ENCODE measurements at places on chromosomes 3 and 15. TPM values are rescaled to one million over a fixed set of nuclear protein-coding genes. Genes with fewer than 3 reads are reported as not detected.

DNA sequence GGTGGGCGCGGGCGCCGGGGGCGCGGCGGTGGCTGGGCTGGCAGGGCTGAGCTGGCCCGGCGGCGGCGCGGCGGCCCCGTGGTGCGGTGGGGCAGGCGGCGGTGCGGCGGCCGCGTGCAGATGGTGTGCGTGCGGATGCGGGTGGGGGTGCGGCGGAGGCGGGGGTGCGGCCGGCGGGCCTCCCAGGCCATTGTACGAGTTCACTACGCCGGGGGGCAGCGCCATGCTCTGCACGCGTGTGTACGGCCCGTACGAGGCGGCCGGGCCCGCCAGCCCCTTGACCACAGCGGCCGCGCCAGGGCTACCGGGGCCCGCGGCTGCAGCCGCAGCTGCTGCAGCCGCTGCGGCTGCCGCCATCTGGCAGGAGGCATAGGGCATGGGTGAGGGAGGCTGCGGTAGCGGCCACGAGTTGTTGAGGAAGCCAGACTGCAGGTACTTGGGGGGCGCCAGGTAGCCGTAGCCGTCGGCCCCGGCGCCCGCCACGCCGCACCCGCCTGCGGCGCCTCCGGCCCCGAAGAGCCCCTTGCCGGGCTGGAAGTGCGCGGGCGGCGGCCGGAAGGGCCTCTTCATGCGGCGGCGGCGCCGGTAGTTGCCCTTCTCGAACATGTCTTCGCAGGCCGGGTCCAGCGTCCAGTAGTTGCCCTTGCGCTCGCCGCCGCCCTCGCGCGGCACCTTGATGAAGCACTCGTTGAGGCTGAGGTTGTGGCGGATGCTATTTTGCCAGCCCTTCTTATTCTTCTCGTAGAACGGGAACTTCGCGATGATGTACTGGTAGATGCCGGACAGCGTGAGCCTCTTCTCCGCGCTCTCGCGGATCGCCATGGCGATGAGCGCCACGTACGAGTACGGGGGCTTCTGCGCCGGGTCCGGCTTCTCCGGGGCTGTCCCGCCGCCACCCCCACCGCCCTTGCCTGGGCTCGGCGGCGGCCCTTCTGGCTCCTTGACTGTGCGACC lies 951 bp downstream of the FOXL2 start:
- DNase-seq: peak; percentile 18
- peaks cover 96% of the 10 kb centered on the region for H3K27me3 ChIP-seq
- no peaks in the 10 kb centered on the region for H3K4me1 ChIP-seq
- H3K4me3 ChIP-seq: peak overlapping the region; percentile 19
- no peak overlapping the region for H3K27ac ChIP-seq
- no peaks in the 10 kb centered on the region for H3K36me3 ChIP-seq

GRCh38 chr15:71748293-71748718 lies 62.0 kb upstream of the NR2E3 start:
- no peak overlapping the region for H3K27ac ChIP-seq
- H3K4me1 ChIP-seq: peaks cover 7% of the 10 kb centered on the region
- H3K4me3 ChIP-seq: no peak overlapping the region
- DNase-seq: peak; percentile 88
- H3K27me3 ChIP-seq: no peaks in the 10 kb centered on the region
- H3K36me3 ChIP-seq: no peaks in the 10 kb centered on the region

DNA sequence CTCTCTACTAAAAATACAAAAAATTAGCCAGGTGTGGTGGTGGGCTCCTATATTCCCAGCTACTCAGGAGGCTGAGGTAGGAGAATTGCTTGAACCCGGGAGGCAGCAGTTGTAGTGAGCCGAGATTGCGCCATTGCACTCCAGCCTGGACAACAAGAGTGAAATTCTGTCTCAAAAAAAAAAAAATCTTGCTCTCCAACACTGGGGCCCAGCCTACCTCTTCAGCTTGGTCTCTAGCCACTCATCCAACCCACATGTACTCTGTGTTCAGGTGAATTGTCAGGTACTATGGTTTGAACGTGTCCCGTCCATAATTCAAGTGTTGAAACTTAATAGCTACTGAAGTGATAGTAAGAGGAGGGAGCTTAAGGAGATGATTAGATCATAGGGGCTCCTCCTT lies 22.4 kb upstream of the RAB7A start:
- no peak overlapping the region for H3K4me3 ChIP-seq
- H3K27ac ChIP-seq: no peak overlapping the region
- H3K27me3 ChIP-seq: no peaks in the 10 kb centered on the region
- no peak for DNase-seq
- H3K4me1 ChIP-seq: peaks cover 2% of the 10 kb centered on the region

DNA sequence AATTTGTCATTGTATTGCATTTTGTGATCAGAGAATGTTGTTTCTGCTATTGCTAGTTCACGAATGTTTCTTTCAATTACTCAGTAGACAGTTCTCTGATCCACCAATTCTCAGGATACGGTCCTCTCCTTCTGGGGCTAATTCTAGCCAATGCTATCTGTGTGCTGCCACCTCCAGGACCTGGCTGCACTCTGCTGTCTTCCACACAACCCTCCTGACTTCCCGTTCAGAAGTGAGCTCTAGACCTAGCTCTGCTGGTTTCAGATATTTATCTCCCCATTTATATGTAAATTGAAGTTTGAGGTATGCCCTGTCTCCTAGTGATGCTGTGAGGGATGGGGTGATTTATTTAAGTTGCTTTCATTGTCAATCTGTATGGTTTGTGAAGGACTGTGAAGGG lies 21.7 kb upstream of the UBL7 start:
- H3K27ac ChIP-seq: no peak overlapping the region
- no peaks in the 10 kb centered on the region for H3K27me3 ChIP-seq
- no peaks in the 10 kb centered on the region for H3K36me3 ChIP-seq
- no peak for DNase-seq

GRCh38 chr15:96408591-96409183 lies 78.2 kb downstream of the NR2F2 start:
- H3K4me3 ChIP-seq: no peak overlapping the region
- H3K36me3 ChIP-seq: no peaks in the 10 kb centered on the region
- no peak for DNase-seq
- H3K27me3 ChIP-seq: peaks cover 41% of the 10 kb centered on the region
- H3K4me1 ChIP-seq: no peaks in the 10 kb centered on the region
- H3K27ac ChIP-seq: no peak overlapping the region

- H3K4me1 ChIP-seq: no peaks in the 10 kb centered on the region
- H3K27me3 ChIP-seq: peaks cover 2% of the 10 kb centered on the region
- H3K27ac ChIP-seq: no peak overlapping the region
- DNase-seq: no peak
- H3K4me3 ChIP-seq: no peak overlapping the region
These were observed 139.7 kb downstream of the NSMCE3 start for GRCh38 chr15:29129926-29130325.

DNA sequence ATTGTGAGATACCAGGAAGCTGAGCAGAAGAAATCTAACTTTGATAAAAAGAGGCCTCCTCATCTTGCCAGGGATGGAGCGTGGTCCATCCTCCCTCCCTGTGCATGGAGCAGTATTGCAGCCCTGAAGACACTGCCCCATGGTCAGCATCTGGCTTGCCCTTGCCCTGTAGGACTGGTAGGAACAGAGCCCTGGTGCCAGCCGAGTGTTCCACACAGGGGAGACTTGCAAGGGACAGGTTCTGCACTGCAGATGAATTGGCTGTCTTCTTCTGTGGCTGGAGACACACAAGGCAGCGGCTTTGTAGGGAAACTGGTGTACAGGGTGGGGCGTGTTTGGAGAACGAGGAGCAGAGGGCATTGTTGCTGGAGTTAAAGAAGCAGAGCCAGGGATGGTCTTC lies 110.5 kb downstream of the APBA2 start:
- H3K27me3 ChIP-seq: no peaks in the 10 kb centered on the region
- H3K27ac ChIP-seq: no peak overlapping the region
- H3K36me3 ChIP-seq: no peaks in the 10 kb centered on the region
- no peak overlapping the region for H3K4me3 ChIP-seq

GRCh38 chr3:73461547-73461946 lies 163.2 kb downstream of the PDZRN3 start:
- DNase-seq: peak; percentile 87
- no peak overlapping the region for H3K27ac ChIP-seq
- H3K4me1 ChIP-seq: peaks cover 8% of the 10 kb centered on the region
- H3K4me3 ChIP-seq: no peak overlapping the region

GRCh38 chr3:150248116-150248887 lies 159.8 kb upstream of the TSC22D2 start:
- peak overlapping the region; percentile 39 for H3K27ac ChIP-seq
- peak; percentile 94 for DNase-seq
- no peaks in the 10 kb centered on the region for H3K36me3 ChIP-seq
- no peak overlapping the region for H3K4me3 ChIP-seq

DNA sequence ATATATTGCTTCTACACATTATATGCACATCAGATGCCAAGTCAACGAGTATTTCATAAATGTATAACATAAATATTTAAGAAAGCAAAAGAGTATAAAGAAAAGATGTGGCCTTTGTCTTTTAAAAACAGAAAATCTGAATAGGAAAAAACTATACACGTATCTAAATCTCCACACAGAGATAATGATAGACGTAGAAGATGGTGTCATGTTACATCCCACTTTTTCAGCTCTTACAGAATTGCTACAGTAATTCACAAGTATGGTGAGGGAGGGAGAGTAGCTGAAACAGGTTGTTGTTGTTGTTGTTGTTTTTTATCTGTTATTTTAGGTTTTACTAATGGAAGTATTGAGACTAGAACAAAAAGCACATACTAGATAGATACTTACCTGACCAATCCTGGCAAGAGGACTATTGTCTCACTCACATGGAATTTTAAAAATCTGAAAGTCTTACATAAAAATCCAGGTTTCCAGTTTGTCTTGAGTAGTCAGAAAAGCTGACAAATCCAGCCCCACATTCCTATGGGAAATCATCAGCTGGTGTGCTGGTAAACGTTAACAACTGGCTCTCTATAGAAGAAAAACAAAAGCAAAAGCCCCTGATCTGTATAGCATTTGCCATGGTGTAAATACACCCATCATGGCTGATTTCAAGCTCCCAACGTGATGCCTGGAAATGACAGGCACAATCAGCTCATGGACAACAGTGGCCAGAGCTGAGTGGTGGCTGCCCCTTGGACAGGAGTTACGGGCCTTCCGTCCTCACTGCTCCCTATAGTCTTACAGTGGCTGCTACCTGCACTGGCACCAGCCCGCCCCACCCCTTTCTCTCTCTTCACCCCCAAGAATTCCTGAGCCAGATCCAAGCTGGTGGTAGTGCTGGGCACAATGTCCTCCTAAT lies 47.4 kb upstream of the VGLL4 start:
- H3K4me3 ChIP-seq: no peak overlapping the region
- H3K27me3 ChIP-seq: no peaks in the 10 kb centered on the region
- peak; percentile 77 for DNase-seq
- no peaks in the 10 kb centered on the region for H3K4me1 ChIP-seq

DNA sequence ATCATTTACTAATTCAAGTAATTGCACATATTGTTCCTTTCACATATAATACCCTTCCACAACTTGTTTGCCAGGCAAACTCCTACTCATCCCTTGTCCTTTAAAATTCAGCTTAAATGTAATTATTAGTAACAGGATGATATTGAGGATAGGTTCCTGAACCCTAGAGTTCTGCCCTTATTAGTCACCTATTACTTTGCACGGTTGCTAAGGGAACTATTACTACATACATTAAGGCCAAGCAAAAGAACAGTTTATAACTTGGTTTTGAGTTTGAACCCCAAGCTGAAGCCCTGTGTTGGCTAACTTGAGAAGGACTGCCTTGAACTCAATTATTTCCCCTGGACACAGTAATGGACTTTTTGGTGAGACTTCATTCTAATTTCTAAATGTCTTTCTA lies 529.7 kb downstream of the IGSF11 start:
- DNase-seq: no peak
- H3K27me3 ChIP-seq: no peaks in the 10 kb centered on the region
- no peak overlapping the region for H3K27ac ChIP-seq
- H3K4me3 ChIP-seq: no peak overlapping the region
- no peaks in the 10 kb centered on the region for H3K36me3 ChIP-seq

GRCh38 chr15:60070838-60071493 lies 66.9 kb downstream of the FOXB1 start:
- peak; percentile 92 for DNase-seq
- H3K4me1 ChIP-seq: peaks cover 2% of the 10 kb centered on the region
- H3K4me3 ChIP-seq: no peak overlapping the region
- no peaks in the 10 kb centered on the region for H3K36me3 ChIP-seq

DNA sequence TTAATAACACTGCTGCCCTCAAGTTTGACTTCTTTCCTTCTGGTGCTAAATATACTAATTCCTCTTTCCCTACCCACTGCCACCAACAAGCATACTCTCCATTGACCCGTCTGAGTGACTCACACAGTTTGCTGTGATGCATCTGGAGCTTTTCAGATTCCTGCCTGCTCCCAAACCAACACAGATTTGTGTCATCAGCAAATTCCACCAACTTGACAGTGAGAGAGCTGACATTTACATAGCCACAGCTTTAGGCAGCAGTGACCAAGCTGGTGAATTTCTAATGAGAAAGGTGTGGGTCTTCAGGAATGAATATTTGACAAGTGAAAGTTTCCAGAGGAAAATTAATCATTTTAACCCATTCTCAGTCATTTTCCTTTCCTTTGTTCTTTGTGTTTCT lies 96.5 kb upstream of the PRICKLE2 start:
- no peaks in the 10 kb centered on the region for H3K36me3 ChIP-seq
- peak; percentile 95 for DNase-seq
- peak overlapping the region; percentile 16 for H3K27ac ChIP-seq
- peaks cover 11% of the 10 kb centered on the region for H3K4me1 ChIP-seq
- H3K27me3 ChIP-seq: no peaks in the 10 kb centered on the region
- H3K4me3 ChIP-seq: no peak overlapping the region

DNA sequence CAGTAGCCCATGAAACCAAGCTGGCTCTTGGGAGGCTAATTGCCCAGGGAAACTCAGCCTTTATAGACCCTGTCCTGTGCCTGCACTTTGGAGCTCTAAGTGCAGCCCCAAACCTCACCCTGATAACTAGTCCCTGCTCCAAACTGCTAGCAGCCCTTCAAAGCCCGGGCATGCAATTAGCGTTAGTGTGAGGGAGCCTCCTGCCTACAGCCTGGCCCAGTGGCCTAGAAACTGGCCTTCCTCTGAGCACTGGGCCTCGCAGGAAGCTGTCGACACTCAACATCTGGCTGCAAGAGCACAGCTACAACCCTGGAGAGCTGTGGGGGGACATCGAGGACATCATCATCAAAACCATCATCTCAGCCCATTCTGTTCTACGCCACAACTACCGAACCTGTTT lies 7.7 kb upstream of the NGRN start:
- no peaks in the 10 kb centered on the region for H3K4me1 ChIP-seq
- H3K27ac ChIP-seq: no peak overlapping the region
- no peaks in the 10 kb centered on the region for H3K36me3 ChIP-seq
- H3K4me3 ChIP-seq: no peak overlapping the region

PLA2G4D gene
- not detected for total RNA-seq

TRAK1 gene
- 37.8 TPM for total RNA-seq

CSK gene
- 16.2 TPM for total RNA-seq

TMEM42 gene
- total RNA-seq: 25.3 TPM

SLC12A1 gene
- not detected for total RNA-seq

INSYN1 gene
- 1.3 TPM for total RNA-seq

MAPKBP1 gene
- total RNA-seq: 20.8 TPM

All from fibroblast of lung (primary cell).